ENCODE measurements at places on chromosomes 7 and 10.
A peak's percentile ranks its signal among the peaks of the same experiment; 100 is the strongest.

- no peak for DNase-seq
These were observed 670 bp upstream of the RBM33 start for GRCh38 chr7:155643804-155644177.

DNA sequence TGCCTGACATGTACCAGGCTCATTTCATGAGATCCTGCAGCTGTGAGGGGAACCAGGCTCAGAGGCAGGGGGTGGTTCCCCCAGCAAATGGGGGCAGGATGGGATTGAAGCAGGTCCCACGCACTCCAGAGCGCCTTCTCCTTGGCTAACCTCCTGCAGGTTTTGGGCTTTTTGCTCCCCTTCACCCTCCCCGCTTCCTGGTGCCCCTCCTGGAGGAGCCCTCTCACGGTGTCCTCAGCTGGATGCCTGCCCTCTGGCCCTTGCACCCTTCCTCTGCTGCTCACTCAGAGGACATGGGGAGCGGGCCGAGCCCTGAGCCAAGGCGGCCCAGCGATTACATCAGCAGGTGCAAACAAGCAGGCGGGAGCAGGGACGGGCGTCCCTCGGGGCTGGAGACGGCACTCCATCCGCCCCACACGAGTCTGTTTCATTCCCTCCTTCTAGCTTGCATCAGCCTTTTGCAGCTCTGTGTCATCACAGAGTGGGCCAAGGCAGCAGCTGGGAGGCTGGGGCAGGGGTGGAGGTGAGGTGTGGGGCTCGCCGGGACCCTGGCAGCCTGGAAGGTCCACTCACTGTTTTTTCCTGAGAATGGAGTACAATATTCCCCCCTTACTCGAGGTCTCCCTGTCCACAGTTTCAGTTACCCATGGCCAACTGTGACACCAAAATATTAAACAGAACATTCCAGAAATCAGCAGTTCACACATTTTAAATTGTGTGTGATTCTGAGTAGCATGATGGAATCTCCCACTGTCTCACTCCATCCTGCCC, 52.7 kb upstream of the SLC29A3 start:
- DNase-seq, result peak; percentile 86

- DNase-seq, result no peak
These were observed 16.1 kb upstream of the XPNPEP1 start for GRCh38 chr10:109939315-109939961.

GRCh38 chr7:158816995-158817394, 12.3 kb downstream of the ESYT2 start:
- DNase-seq, result no peak

DNA sequence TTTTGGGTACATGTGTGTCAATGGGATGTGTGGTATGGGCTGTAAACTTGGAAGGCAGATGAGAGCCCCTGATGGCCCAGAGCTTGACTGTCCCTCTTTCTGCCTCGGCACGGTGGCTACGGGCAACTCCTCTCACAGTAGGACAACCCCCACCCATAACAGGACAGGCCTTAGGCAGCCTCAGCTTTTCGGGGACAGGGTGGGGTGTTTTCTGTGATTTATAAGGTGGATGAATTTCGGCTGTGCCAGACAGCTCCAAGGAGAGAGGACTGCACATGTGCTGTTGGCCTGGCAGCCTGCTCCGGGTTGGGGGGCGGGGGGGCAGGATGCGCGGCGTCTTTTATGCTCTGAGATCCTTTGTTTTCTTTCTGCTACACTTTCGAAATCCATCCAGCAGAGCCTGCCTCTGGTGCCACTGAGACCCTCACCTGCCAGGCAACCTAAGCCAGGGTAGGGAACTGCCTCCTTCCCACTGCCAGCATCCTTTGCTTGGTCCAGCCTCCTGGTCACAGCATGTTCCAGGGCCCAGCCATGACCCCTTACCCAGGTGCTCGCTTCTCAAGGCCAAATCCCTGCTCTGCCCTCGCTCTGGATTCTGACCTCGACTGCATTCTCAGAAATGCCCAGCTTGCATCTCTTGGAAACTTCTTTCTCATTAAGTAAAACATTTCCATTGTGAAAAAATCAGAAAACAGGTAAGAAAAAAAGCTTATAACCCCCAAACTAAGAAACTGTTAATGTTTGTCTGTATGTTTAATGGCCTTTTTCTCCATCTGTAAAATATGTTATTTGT, 15.4 kb upstream of the BTBD16 start:
- DNase-seq, result no peak

DNA sequence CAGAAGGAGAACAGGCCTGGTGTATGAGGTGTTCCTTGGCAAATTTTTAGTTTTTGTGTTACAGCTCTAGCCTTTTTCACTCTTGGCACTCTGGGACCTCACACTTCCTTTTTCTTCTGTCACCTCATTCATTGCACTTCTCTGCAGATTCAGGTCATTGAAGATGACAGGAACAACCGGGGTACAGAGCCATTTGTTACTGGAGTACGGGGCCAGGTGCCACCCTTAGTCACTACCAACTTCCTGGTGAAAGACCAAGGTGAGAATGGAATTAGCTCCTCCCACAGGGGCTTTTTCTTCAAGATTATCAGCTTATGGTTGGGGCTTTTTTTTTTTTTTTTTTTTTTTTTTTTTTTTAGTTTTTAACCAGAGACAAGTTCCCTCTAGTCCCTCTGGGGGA, 18.5 kb upstream of the CHCHD1 start:
- DNase-seq, result no peak

DNA sequence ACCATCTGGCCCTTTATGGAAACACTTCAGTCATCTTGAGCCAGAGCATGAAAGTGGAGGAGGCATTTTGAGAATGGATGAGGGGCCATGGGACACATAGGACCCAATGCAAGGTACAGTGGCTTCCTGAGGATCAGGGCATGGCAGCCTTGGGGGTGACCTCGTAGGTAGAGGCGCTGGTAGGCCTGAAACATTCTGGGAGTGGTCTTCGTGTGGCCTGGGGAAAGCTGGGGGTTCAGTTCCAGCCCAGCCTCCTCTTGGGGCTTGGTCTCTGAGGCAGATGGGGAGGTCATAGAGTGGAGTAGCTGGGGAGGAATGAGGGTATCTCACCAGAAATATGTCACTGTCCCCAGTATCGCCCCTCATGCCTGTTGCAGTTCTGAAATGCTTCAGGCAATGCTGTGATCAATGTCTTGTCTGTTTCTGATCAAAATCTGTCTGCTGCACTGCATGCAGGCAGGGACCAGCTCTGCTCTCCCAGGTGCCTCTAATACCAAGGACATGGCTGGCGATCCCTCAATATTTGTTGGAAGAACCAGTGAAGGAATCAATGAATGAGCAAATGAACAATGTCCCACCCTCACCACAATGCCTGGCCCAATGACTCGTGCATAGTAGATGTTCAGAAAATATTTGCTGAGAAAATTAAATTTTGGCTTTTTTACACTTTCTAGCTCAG, 90.9 kb downstream of the CHST15 start:
- DNase-seq, result no peak

DNA sequence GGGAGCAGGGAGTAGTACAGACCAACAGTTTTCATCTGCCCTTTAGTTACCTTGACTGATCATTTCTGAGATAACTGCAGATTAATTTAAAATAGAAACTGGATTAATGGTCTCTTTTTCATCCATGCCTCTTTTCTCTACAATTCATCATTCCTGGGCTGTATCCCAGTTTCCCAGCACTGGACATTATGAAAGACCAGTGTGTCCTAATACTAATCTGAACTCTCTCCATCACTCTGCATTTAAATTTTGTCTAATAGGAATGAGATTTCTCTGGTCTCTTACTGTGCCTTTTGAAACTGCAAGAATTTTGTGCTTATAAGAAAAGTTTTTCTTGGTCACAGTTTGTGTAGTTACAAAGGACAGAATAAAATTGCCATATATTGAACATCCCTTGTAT, 12.7 kb downstream of the PLEKHA8 start:
- no peak for DNase-seq

DNA sequence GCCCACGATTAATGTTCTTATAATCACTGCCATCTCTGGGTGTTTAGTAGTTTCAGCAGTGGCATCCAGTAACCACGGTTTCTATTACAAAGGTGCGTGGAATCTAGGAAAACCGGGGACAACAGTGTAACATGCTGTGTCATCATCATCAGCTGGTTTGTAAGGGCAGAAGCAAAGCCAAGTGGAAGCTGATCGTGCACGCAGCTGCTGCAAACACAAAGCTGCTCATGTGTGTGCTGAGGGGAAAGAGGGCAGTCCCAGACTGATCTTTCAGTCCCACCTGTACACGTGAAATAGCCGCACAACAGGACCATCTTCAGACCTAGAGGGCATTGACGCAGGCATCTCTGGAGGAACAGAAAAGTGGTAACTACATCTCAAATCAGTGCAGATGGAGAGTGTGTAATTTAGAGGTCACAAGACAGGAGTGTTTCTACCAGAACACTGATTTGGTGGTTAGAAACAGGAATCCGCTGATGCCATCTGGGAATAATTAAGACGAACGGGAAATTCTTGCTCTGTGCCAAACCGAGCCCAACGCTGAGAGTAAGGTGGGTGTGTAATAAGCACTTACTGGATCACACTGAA, 13.4 kb downstream of the ANKRD16 start:
- DNase-seq, result no peak

GRCh38 chr7:28107960-28108359, 72.6 kb downstream of the JAZF1 start:
- peak; percentile 53 for DNase-seq

DNA sequence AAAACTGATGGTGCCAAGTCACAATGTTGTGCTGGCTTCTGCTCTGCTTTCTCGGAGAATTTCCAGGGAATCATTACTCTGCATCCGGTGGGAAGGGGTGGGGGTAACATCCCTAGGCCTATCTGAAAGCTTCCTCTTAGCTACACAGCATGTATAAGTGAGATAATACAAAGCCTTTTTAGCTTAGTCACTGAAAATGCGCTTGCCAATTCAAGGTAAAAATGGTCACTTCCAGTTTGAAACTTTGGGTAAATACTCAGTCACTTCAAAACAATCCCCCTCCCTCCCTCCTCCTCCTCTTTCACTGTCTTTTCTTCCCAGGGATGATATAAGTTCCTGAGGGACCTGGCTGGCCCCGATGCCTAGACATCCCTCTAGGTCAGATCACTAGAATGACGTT, 57.3 kb upstream of the APBB1IP start:
- DNase-seq, result no peak

- no peak for DNase-seq
These were observed 69.1 kb downstream of the DIP2C start for GRCh38 chr10:620417-620816.

GRCh38 chr10:129518793-129519192, 51.8 kb downstream of the MGMT start:
- no peak for DNase-seq

DNA sequence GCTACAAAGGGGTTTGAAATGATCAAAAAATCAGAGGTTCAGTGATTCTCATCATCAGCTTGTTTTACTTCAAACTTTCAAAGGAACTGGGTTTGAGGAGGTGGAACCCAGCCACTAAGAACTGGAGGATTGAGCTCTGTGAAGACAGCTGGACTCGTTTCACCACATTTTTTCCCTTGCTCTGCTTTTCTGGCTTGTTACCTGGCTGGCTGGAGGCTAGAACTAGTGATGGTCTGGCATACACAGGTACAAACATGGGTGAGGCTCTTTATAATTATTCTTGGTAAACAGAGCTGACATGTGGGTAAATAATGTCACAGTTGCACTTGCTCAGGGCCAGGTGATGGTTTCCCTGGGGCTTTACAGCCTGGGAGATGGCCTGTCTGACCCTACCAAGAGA, 352.5 kb downstream of the FGFR2 start:
- no peak for DNase-seq

GRCh38 chr10:81019029-81019890, 481.6 kb downstream of the SH2D4B start:
- no peak for DNase-seq

GRCh38 chr7:132575419-132575981, 770 bp downstream of the PLXNA4 start:
- peak; percentile 68 for DNase-seq

- DNase-seq, result no peak
These were observed 6.5 kb upstream of the C10orf105 start for GRCh38 chr10:71725998-71726579.

DNA sequence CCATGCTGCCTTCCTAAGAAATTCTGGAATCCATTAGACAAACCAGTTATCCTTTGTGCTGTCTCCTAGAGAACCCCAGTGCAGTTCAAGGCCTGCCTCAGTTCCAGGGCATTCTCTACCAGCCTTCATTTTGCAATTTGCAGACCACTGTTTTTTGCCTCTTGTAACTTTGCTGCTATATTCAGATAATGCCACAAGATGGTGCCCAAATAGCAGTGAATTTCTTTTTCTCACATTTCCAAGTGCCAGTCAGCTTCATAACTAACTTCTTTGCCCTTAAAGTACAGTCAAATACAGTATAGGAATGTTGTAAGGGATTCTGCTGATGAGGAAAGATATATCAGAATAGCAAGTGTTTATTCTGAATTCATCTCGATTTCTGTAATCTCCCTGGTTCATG, 25.2 kb downstream of the LOXL4 start:
- DNase-seq, result no peak

DNA sequence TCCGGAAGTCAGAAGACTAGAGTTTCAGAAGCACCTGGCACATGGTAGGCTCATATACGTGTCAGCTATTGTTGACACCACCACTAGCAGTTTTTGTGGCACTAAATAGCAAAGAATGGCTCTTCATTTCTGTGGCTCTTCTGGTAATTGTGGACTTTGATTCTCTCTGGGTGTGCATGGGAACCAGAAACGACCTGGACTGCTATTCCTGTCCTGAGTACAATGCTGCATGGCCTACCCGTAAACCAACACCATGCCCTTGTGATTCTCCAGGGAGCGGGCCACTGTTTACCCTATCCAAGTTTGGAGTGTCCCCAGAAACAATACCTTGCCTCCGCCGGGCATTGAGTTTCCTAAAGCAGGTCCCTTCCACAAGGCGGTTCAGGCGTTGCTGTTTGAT, 162.9 kb upstream of the AOAH start:
- DNase-seq, result no peak

DNA sequence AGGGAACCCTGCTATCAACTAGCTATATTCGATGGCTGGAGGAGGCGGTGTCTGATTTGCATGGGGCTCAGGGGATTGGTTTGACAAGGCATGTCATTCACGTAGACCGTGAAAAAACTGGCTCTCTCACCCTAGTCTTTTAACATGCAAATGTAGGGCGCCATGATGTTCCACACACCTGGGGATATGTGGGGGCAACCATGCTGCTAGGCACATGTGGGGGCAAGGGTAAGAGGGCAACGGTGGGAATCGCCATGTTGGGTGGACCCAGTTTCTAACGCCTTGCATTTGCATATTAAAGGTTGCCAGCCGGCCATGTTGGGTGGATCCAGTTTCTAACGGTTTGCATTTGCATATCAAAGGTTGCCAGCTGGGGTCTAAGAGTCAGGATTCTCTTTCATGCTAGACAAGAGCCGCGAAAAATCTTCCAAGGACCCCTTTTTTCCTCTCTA, 419.2 kb upstream of the NFE2L3 start:
- no peak for DNase-seq

GRCh38 chr10:26911811-26912461, 51.2 kb upstream of the ABI1 start:
- no peak for DNase-seq

GRCh38 chr10:22489467-22489866, 144.2 kb downstream of the SPAG6 start:
- DNase-seq, result no peak

DNA sequence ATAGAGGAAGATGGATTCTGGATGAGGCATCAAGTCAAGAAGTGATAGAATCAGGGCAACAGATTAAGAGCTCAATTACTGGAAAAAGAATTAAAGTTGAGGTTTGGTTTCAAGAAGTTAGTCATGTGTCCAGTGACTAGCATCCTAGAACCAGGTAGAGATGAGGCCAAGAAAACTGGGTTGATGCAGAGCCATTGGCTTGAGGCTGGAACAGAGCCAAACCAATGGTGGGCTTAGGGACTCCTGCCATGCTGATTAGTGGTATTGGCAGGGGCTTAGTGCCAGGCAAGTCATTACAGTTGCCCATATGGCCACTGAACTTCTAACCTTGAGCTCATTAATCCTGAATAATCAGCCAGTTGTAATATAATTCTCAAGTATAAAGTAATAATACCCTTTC, 18.5 kb downstream of the ZNF277 start:
- DNase-seq, result no peak
